NCI-H526 (cell line): ENCODE measurements at places on chromosomes 6 and 20.
A peak's percentile ranks its signal among the peaks of the same experiment; 100 is the strongest.

- peak; percentile 49 for DNase-seq
Observed at GRCh38 chr6:98358173-98358572, 476.2 kb upstream of the POU3F2 start.

- peak; percentile 51 for DNase-seq
Observed at GRCh38 chr20:35991142-35991771, 22.9 kb downstream of the CNBD2 start.

GRCh38 chr20:856361-856775 is 22.9 kb downstream of the FAM110A start:
- no peak for DNase-seq

GRCh38 chr6:63269470-63269869 is 50.3 kb downstream of the LGSN start:
- no peak for DNase-seq

DNA sequence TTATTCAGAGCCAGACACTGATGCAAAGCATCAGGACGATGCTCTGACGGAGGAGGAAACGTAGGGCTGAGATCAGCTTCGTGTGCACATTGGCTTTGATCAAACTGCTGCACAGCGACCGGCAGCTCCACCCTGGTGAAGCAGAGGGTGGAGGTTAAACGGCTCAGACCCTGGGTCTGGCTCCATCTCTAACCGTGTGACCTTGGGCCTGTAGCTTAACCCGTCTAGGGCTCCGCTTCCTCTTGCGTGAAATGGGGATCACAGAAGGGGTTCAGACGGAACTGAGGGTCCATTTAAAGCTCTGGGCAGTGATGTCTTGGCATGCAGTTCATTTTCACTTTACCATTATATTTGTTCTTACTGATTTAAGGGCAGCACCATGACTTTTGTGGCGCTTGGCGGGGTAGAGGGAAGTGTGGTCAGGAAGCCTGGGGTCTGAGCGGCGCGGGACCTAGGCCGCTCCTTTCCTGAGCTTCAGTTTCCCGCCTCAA is 644 bp downstream of the RBL1 start:
- peak; percentile 33 for DNase-seq

GRCh38 chr20:9590189-9590588 is 75.8 kb downstream of the LAMP5 start:
- DNase-seq = no peak

- no peak for DNase-seq
Observed at GRCh38 chr20:24314053-24314452, 155.4 kb upstream of the SYNDIG1 start.

- no peak for DNase-seq
Observed at GRCh38 chr6:18308070-18308735, 43.9 kb upstream of the DEK start.

- no peak for DNase-seq
Observed at GRCh38 chr6:128511506-128511905, 8.9 kb downstream of the PTPRK start.

GRCh38 chr6:74551896-74552295 is 654.0 kb downstream of the COL12A1 start:
- no peak for DNase-seq

DNA sequence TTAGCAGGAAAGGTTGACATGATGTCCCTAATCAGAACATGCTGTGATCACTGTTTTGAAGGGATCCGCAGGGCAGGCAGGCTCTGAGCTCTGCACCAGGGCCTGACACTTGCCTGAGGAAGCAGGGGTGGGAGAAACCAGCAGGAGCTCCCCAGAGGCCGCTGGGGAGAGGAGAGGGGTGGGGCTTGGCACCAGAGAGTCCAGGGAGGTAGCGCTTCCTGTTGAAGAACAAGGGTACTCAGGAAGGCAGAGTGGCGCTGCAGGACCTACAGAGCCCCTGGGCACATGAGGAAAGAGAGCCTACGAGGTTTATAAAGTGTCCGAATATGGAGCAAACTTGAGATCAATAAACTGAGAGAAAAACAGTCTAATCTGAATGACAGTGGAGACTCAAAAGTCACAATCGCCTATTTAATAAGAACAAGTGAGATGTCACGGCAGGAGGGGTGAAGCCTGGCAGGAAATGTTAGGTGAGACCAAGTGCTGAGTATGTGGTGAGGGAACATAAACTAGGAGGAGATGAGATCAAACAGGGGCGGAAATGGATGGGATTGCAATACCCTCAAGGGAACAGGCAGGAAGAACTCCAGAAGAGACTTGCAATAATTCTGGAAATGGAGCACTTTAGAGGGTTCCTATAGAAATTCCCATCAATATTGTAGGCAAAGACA is 5.8 kb upstream of the TBXT start:
- peak; percentile 24 for DNase-seq

DNA sequence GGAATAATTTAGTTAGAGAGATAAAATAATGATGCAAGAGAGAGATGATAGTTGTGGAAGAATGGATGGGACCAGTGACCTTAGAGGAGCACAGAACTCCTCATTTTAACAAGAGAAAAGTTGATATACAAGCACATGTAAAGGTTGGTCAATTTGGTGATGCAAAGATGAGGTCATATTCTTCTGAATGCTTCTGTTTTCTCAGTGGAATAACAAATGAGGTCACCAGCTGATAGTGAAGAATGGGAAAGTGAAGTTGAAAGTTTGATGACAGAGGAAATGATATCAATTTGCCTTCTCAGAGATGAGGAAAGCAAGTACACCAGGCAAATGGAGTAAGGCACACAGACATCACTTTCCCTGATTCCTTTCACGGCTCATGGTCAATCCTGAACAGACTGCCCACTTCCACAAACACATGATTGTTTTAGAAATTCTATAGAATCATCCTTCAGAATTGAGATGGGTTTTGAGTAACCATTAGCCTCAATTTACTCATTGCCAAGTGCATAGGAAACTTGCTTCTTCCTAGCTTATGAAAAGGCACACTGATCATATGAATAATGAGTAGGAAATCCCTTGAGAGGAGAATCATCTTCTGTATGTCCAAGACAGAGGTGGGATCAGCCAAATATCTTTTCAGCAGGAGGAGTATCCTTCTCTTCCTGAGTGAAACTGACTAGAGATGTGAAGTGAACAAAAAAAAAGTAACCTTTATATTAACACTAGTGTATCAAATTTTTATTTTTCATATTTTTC is 82.4 kb upstream of the TCF21 start:
- DNase-seq = no peak

- DNase-seq = no peak
Observed at GRCh38 chr20:59605601-59606364, 1.4 kb downstream of the PHACTR3 start.

DNA sequence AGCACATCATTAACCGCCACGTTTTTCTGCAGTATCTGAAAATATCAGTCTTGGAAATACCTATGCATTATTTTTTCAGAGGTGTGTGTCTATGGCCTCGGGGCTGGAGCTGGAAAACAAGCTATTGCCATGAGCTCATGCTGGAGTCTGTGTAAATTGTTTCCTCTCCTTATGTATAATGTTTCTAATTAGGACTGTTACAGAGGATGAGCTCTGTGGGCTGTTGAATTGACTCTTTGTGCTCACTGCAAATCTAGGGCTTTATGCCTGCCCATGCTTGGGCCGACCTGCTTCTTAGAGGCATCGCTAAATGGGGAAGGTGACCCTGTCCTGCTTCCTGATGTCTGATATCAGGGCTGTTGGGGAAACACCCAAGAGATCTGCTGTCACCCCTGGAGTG is 80.8 kb upstream of the SLC22A16 start:
- DNase-seq = peak; percentile 32

GRCh38 chr6:115997990-115998585 is 62.6 kb downstream of the FRK start:
- no peak for DNase-seq

DNA sequence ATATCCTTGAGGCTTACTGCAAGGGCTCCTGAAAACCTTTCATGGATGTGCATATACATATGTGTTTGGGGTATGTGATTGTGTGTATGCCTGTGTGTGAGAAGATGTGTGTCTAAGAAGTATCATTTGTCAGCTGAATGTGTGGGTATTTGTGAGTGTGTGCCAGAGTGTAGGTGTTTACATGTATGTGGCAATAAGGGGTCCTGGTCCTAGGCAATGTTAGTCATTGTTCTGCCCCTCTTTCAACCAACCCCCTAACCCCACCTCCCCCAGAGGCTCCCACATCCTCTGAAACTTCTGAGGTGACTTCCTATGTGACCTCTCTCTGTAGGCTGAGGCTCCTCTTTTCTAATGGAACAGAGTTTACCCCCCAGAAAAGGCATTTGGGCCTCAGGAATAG is 186.4 kb downstream of the LRFN2 start:
- no peak for DNase-seq

GRCh38 chr6:31908791-31909190 is 6.9 kb upstream of the ZBTB12 start:
- DNase-seq = no peak

DNA sequence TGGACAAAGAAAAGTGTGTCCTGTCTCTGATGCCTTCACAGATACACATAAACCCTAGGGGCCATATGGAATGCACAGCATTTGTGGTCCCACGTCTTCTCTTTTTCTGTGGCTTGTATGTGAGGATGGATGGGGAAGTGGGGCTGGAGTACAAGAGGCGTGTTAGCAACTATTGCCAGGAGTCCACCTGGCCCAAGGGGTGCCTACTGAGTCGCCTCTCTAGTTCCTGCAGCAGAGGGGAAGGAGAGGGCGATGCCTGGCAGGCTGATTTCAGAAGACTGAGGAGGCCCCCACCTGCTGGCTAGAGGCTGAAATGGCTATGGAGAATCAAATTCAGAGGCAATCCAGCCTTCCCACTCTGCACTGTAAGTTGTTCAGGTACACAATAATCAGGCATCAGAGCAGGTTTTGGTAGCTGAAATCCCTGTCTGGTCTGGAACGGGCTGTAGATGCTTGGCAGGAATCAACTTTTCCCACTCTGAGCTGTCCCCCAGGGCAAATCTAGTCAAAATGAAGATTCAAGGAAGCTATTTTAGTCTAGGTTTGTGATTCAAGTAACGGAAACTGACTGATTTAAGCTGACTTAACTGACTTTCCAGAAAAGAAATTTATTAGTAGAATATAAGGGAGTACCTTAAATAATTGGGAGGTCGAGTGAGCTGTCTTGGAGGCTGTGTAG is 14.9 kb upstream of the PPARD start:
- DNase-seq = peak; percentile 81

DNA sequence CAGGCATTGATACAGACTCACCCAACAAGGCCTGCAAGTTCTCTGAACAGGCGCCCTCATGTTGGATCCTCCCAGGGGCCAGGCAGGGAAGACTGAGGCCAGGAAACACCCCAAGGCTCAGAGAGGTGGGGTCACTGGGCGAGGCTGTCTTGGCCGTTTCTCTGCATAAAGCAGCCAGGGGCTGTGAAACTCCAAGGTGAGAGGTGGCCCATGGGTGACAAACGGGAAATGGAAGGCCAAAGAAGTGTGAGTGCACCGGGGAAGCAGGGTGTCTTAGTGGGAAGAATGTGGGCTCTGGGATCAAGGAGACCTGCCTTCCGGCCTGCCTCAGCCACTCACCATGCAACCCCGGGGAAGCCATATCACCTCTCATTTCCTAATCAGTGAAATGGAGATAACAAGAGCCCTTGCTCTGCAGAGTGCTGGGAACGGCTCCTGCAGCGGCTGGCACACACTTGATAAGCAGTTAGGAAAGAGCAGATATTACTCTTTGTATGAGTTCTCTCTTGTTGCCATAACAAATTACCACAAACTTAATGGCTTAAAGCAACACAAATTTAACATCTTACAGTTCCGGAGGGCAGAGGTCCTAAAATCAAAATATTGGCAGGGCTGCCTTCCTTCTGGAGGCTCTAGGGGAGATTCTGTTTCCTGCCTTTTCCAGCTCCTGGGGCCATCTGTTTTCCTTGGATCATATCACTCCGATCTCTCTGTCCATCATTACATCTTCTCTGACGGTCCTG is 168.6 kb downstream of the NFATC2 start:
- DNase-seq = no peak

DNA sequence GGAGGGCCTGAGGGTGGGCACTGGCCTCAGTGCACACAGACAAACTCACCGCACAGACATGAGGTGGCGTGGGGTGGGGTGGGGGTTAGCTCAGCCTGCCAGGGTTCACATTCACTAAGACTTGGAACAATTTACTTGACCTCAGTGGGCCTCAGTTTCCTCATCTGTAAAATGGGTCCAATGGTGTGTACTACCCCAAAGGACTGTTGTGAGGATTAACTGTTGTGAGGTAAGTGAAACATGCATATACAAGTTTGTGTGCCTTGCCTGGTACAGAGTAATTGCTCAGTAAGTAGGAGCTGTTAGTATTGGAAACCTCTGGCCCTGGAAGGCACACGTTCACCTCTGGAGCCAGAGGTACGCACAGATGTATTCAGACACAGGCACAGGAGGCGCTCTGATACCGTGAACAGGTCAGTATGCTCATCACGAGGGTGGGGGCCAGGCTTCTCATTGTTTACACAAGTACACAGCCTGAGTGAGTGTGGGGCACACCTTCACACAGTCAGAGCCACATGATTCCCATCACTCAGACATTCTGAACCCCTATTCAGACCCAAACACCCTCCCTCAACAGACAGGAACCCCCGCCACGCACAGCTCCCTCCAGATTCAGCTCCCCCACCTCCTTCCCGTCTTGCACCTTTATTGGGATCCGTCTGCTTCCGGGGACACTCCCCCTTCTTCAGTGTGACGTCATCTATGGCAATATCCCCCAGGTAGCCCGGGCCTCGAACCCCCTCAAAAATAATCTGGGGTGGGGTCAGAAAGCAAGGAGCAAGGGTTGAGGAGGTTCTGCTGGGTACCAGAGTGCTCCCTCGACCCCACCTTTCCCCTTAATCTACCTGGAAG is 59.9 kb downstream of the MDGA1 start:
- no peak for DNase-seq

GRCh38 chr6:132023490-132023889 is 72.3 kb upstream of the CCN2 start:
- no peak for DNase-seq

DNA sequence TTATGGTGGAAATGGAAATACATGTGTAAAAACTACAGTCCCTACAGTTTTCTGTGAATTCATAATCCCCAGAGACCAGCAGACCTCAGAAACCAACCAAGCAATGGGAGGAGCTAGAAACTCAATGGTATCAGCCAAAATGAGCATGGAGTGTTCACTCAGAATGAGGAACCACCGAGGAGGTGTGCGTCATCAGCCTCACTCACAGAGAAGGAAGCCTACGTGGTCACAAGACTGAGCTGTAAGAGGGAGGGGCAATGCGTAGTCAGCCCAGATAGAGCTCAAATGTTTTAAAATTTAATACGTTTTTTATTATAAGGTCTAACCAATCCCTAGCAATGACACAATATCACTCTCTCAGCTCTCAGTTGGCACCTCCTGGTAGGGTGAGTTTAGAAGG is 17.4 kb downstream of the MYLK4 start:
- DNase-seq = no peak
